ENCODE measurements at places on chromosomes 7 and 10.

- DNase-seq = no peak
These were observed 2.1 kb downstream of the CPED1 start for GRCh38 chr7:120990468-120991118.

DNA sequence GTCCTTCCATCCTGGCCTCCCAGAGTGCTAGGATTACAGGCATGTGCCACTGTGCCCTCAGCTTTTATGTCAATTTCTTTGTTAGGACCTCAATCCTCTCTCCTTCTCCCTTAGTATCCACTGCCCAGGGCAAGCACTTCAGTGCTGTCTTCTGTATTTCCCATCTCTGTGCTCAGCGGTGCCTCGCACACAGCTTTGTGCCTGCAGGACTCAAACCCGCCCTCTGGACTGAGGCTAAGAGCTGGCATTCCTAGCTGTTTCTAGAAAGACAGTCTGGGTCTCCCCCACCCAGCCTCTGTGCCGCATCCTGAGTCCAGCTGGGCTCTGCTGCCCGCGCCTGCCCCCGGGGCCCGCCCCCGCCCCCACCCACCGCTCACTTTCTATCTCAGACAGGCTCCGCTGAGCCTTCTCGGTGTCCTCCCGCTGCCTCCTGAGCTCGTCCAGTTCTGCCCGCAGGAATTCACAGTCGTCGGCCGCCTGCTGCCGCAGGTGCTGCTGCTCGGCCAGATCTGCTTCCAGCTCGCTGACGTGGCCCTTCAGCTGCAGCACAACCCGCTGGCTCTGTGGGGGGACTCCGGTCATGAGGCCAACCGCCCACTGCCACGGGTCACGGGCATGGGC lies 67.3 kb downstream of the SPDYE5 start:
- DNase-seq = no peak

- DNase-seq = no peak
These were observed 24.6 kb upstream of the MPP7 start for GRCh38 chr10:28327491-28327880.

- no peak for DNase-seq
These were observed 77.0 kb downstream of the PFKFB3 start for GRCh38 chr10:6279540-6280267.

GRCh38 chr7:69539531-69539930 lies 58.7 kb upstream of the AUTS2 start:
- no peak for DNase-seq

- no peak for DNase-seq
These were observed 24.8 kb downstream of the ARL4A start for GRCh38 chr7:12712236-12712635.

- no peak for DNase-seq
These were observed 9.9 kb upstream of the RPEL1 start for GRCh38 chr10:103235775-103236174.

- no peak for DNase-seq
These were observed 218.4 kb downstream of the KLF6 start for GRCh38 chr10:3566627-3567026.

- no peak for DNase-seq
These were observed 109.1 kb downstream of the LSM5 start for GRCh38 chr7:32381024-32381601.

GRCh38 chr7:44978511-44979366 lies at the start of gene MYO1G:
MYO1G (minus strand) TSS chr7:44979015; CDS start chr7:44978961, 54 bp downstream.
- DNase-seq = peak; percentile 75

DNA sequence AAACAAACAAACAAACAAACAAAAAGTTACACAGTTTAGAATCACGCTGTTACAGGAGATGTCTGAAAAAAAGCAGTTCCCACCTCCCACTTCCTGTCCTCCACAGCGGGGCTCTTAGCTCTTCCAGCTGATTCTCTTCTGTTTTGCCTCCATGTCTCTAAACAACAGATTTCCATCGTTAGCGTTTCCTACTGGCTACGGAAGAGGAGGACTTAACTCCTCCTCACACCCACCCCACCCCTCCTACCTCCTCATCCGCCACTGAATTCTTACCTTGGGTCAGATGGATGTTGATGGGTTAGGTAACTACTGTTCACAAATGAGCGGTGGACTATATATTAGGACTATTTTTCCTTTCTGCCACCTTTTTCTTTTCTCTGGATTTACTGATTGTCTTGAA lies 36.8 kb upstream of the NUB1 start:
- no peak for DNase-seq

All from stimulated activated CD8-positive, alpha-beta memory T cell treated with anti-CD3 and anti-CD28 coated beads, Interleukin-15, amount 100 ng/mL, for 4 hours (primary cell).